ENCODE measurements at places on chromosomes 7 and 10. TPM values are rescaled to one million over a fixed set of nuclear protein-coding genes. Genes with fewer than 3 reads are reported as not detected.

NPC1L1 gene
- polyA plus RNA-seq: 0.08 TPM

PRXL2A gene
- 79.9 TPM for polyA plus RNA-seq

NUTM2E gene
- 0.67 TPM for polyA plus RNA-seq

PIP gene
- not detected for polyA plus RNA-seq

RTKN2 gene
- polyA plus RNA-seq: 3.6 TPM

P4HA1 gene
- 39.0 TPM for polyA plus RNA-seq

GRCh38 chr10:96613576-96613975, 26.8 kb upstream of the TM9SF3 start:
- no peak for DNase-seq

DNA sequence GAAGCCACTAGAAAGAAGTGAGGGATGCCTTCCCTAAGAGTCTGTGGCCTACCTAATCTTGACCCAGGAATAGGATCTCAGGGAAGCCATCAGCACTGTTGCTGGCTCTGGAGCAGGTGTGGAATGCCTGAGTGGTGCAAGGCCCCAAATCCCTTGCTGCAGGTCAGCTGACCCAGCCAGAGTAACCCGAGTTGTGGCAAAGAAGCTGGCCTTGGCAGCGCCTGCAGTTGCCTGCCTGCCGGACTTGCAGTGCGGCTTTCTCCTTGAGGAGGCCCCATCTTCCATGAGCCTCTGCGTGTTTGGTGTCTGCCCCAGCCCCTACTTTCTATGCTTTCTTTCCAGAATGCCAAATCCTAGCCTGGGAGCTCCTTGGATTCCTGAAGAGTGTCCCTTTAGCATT, 5.8 kb downstream of the KIAA1217 start:
- no peak for DNase-seq

DNA sequence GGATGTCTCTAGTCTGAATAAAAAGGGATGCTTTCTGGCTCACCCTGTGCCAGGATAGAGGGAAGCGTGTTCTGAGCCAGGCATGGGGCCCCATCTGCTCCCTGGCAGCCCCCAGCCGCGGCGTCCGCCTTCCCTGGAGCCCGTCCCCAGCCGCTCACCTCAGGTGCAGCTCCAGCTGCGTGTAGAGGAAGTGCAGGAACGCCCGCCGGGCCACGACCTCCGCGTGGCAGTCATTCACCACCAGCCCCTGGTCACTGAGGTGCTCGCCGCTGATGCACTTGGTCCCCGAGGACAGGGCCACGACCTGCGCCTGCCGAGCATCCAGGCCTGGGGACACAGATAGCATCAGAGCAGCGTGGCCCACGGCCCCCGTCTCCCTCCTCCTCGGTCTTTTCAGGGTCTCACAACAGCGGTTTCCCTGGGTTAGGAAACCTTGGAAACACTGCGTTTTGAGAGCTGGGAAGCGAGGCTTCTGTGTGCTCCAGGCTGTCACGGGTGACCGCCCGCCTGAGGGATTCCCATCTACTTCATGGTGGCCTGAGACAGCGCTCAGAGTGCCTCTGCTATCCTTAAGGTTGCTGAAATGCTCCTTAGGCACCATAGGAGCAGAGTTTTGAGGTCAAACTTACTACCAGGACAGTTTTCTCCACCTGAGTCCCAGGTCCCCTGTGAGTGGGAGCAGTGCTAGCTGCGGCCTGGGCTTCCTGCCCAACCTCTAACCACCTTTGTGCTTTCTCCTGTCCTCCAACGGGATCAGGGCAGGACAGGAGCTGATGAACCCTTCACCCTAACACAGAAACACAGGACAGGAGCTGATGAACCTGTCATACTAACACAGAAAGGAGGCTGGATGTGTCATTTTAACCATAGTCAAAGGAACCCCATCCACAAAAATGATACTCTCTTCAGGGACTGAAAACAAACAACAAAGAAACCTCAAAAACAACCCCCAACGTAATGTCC, 186.1 kb downstream of the WDR37 start:
- DNase-seq: no peak

DNA sequence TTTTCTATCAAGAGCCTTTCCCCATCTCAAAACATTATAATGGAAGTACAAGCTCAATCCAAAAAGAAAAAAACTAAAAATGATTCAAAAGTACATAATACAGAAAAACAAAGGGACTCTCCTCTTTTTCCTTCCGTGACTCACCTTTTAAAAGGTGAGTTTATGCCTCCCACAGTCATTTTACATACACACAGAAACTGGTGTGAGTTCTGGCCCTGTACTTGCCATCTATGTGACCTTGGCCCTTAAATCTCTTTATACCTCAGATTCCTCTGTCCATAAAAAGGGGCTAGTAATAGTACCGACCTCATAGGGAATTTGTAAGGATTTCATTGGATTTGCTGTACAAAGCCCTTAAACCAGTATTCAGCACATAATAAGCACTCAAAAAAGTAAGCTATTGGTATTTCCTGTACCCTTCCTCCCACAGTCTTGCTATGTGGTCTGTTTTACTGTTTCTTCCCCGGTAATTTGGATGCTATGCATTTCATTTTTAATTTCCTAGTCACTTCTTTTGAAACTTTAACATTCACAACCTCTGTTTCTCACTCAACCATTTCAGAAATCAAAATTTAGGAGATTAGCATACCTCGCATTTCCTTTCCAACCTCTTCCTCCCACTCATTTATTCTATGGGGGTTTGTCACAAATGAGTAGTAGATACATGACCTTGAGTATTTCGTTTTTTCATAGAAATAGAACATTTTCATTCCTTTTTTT, 39.0 kb downstream of the STK17A start:
- DNase-seq: no peak

- no peak for DNase-seq
Observed at GRCh38 chr10:6563731-6564130, 16.3 kb downstream of the PRKCQ start.

DNA sequence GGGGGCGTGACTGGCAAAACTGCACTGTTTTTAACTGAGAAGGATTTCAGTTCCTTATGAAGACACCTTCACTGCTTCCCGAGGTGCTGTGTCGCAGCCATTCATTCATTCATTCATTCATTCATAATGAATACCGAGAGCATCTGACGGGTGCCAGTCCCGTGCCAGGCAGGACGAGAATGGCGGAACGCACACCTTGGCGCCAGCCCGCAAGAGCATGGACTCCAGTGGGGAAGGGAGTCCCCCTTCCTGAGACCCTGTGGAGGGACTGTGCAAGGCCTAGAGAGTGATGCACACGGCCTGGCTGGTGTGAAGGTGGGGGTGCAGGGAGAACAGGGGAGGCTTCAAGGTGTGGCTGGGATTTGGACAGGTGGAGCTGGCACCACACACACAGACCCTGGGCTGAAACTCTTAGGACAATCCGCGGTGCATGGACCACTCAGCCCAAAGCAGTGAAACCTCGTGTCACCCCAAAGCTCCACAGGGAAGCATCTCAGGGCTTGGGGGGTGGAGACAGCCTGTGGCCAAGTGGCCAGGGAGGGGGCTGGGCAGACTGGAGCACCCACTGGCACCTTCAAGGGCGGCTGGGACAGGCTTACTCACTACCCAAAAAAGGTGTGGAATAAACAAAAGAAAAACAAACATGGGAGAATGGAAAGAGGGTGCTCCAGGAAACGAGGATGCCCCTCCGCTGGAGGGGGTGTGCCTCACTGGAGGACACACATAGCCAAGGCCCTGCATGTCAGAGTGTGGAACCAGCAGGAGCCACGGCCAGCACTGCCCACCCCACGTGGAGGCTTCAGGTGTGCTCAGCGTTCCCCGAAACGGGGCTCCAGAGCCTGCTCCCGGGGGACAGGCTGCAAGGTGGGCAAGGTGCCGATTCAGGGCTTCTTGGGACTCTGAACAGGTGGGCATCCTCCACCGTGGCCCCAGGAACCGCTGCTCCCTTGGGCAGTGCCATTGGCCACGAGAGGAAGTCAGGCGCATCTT, 37.7 kb downstream of the EBF3 start:
- DNase-seq: no peak

GRCh38 chr10:132477398-132478340, 59.9 kb upstream of the INPP5A start:
- no peak for DNase-seq

DNA sequence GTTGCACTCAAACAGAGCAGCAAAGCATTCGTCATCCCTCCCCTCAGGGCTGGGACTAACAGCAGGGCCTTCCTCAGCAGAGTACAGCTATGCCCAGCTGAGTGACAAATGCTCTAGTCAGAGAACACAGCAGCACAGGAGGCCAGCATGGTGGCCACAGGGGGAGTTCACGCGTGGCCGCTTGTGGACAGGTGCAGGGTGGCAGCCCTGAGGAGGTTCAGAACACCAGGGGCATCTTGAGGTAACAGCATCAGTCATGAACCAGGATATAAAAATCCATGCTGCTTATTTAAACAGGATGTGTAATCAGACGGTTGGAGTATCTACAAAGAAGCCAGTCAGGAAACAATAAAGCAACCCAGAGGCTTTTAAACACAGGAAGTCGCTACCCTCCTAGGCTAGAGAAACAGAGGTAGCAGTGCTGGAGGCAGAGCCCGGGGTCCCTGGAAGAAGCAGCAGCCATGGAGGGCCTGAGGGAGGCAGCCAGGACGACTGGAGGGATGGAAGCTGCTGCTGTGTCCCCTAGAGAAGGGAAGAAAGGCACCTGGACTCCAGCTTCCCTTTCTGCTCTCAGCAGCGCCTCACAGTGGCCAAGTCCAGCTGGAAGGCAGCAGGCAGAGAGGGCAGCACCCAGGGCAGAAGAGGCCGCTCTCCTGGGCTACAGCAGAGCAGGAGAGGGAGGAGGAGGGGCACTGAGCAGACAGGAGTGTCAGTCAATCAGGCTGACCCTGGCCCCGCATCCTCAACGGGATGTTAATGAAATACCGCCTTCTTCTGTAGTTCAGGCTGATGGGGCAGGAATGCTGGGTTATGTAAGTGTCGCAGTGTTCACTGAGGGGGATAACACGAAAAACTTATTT, 70.8 kb upstream of the UCN3 start:
- no peak for DNase-seq

All from hindlimb muscle (tissue), 1 donor.